ENCODE measurements at places on chromosomes 6 and 20.

GRCh38 chr6:134165561-134166201, 113.3 kb upstream of the SLC2A12 start:
- no peak for DNase-seq

DNA sequence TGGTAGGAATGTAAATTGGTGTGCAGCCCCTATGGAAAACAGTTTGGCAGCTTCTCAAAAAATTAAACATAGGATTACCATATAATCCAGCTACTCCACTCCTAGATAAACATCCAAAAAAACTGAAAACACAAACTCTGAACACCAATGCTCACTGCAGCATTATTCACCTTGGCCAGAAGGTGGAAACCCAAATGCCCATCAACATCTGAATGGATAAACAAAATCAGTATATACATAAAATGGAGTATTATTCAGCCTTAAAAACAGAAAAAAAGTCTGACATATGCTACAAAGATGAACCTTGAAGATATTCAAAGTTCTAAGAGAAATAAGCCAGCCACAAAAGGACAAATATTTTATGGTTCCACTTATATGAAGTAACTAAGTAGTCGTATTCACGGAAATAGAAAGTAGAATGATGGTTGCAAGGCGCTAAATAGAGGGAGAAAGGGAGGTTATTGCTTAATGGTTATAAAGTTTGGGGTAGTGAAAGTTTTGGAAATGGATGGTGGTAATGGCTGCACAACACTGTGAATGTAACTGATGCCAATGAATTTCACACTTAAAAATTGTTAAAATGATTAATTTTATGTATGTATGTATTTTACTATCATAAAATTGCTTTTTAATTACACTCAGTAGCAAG, 4.0 kb downstream of the PHF10 start:
- no peak for DNase-seq

DNA sequence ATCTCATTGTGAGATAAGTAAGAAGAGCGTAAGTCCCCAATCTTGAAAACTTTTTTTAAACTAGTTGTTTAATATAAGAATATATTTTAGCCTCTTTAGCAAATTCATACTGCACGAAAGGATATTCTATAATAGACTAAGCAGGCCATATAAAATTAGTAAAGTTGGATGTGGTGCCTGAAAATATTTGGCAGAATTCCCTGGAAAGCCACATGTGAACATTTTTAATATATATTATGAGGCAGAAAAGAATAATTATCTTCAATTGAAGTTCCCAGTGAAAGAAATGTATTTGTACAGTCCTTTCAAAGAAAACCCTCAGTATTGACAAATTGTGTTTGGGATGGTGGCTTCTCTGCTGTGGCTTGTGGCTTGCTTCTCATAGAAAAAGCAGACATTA, 237.5 kb upstream of the JAG1 start:
- DNase-seq, result no peak

- DNase-seq, result no peak
These were observed 2.7 kb downstream of the SDCBP2 start for GRCh38 chr20:1326031-1326930.

DNA sequence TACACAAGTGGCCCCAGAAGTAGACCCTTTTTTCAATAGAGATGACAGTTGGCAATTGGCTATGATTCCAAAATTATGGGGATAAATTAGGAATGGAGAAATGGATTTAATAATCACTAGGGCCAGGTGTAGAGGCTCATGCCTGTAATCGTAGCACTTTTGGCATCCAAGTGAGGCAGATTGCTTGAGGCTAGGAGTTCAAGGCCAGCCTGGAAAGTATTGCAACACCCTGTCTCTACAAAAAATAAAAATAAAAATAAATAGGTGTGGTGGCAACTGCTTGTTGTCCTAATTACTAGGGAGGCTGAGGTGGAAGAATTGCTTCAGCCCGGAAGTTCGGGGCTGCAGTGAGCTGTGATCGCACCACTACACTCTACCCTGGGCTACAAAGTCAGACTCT, 60.0 kb downstream of the BMP2 start:
- no peak for DNase-seq

GRCh38 chr6:143127941-143128680, 67.4 kb downstream of the AIG1 start:
- DNase-seq, result peak; percentile 47

- no peak for DNase-seq
These were observed 101.3 kb downstream of the RALGAPA2 start for GRCh38 chr20:20611167-20611566.

DNA sequence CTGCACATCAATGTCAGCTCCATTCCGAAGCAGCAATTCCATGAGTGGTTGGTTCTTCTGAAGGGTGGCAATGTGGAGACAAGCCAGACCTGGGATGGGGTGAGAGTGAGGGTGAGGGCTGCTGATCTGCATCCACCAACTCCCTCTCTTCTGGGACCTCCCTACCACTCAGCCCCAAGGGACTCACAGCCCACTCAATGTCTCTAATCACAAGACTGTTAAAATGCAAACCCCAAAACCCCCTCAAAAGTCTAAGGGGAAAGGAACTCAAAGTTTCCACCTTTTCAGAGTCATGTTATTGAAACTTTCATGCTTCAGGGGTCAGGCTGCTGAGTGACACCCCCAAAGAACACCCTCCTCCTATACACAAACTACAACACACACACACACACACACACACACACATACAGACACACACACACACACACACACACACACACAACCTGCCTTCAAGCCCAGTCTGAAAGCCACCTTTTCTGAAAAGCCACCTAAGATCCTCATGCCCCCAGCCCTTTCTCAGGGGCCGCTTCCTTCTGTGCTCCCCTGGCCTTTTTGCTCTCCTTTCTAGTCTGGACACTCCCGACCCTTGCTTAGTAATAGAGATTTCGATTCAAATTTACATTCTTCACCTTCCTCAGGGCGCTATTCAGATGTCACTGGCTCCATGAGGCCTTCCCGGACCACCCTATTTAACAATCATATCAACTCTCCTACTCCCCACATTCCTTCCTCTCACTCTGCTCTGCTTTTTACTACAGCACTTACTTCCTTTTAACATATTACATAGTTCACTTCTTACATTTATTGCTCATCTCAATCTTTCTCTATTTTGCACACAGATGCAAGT, 3.3 kb upstream of the SLC35B2 start:
- no peak for DNase-seq

- DNase-seq, result no peak
These were observed 47.5 kb downstream of the PHF3 start for GRCh38 chr6:63683071-63683603.

DNA sequence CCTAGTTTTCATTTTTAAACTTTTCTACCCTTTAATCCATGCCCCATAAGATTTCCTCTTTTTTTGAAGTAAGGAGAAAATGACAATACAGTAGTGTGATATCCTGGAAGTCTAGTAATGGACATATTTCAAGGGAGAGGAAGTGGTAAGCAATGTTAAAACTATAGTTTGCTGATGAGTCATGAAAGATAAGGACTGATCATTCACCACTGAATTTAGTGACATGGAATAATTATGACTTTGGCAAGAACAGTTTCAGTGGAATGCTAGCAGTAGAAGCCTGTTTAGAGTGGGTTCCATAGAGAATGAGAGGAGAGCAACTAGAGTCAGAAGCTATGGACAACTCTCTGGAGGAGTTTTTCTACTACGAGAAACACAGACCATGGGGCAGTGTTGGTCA, 24.9 kb upstream of the SLC2A12 start:
- no peak for DNase-seq

DNA sequence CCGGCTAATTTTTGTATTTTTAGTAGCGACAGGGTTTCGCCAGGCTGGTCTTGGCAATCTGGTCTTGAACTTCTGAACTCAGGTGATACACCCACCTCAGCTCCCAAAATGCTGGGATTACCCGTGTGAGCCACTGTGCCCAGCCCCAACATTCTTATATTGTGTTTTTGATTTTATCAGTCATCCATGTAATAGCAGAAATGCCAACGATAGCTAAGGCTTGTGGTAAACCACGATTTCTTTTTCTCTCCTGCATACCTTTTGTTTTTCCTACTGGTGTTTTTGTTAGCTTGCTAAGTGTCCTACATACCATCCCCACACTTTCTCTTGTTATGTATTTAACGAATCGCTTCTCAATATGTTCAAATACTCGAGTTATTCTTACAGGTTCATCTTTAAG, 12.1 kb downstream of the PHACTR2 start:
- no peak for DNase-seq

DNA sequence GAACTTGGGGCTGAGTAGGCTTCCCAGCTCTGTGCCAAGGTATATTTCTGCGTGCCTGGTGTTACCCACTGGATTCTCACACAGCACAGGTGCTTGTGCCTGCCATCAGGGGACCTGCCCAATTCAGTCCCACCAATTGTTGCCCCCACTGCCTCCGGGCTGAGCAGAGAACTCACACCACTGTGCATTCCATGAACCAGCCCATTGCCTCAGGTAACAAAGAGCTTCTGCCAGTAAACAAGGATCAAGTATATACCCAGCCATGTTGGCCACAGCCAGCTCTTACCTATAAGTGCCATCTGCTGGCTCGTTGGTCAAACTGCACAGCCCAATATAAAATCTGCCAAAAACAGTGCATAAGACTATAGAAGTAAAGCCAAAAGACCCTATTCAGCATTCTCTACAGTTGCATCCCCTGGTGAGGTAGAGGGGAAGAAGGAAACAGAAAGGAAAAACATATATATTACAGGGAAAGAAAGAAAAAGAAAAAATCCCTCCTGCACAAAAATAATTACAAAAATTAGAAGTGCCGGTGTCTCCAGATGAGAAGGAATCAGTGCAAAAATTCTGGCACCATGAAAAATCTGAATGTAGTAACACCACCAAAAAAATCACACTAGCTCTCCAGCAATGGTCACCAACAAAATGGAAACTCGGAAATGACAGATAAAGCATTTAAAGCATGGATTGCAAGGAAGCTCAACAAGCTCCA, 241.4 kb downstream of the IBTK start:
- no peak for DNase-seq

GRCh38 chr6:150813993-150814359, 51.5 kb upstream of the MTHFD1L start:
- DNase-seq, result no peak

DNA sequence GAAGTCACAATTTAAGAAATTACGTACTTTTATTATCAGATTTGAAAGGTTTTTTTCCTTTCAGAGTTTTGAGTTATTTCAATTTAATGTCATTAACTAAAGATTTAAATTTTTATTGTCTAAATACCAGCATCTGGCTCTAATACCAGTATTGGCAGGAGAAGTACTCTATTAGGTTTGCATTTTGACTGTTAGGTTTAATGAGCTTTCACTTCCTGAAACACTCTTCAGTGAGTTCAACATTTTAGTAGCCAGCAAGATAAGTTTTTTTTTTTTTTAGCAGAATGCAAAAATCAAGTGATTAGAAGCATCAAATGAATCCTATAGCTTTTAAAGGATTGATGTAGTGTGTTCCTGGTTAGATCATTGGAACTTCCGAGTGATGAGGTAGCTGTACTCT, 34.0 kb upstream of the SCGN start:
- DNase-seq, result no peak

DNA sequence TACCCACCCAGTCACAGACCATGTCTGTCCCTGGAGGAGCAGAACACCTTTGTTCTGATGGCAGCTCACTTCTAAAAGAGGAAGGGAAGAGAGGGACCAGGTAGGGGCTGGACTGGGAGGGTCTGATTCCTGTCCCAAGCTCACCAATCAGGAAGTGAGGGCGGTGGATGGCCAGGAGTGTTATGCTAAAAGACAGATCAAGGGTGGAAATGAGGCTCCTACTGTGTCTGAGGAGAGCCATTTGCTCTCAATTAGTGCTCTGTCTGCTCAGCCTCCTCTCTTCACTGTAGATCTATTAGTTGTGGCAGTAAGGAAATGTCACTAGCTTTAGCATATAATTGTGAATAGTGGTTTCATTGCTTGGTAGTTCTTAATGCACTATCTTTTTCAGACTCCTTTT, 72.5 kb downstream of the ARMC2 start:
- DNase-seq, result no peak

GRCh38 chr6:75084872-75085381, 120.9 kb downstream of the COL12A1 start:
- DNase-seq, result no peak

- no peak for DNase-seq
These were observed 27.6 kb upstream of the CDKN1A start for GRCh38 chr6:36650848-36651478.

DNA sequence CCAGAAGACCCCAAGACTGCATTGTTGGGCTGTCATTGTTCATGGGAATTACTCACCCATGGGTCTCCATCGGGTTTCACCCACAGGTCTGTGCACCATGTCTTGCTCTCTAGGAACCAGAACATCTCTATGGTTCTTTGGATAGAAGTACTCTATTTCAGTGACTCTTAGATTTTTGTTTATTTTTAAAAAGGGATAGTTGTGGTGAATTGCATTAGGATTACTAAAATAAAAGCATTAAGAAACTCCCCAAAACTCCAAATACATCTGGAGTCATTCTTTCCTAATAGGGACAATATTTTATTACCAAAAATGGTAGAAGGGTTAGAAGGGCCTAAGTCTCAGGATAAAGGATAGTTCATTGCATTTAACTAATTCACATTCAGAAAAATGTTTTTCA, 166.9 kb upstream of the TNFAIP3 start:
- DNase-seq, result no peak

DNA sequence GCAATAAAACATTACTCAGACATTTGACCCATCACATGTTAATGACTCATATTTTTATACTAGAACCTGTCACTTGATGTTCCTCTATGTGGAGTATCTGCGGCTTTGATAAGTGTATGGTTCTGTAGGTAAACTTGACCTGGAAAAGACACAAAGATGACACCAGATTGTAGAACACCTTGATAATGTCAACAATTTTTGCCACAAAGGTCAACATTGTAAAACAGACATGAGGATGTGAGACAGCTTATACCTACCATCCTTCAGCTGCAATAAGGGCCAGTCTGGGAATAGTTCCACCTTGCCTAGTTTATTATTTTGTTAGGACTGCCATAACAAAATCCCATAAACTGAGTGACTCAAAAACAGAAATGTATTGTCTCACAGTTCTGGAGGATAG, 202.4 kb downstream of the LMBRD1 start:
- DNase-seq, result no peak

DNA sequence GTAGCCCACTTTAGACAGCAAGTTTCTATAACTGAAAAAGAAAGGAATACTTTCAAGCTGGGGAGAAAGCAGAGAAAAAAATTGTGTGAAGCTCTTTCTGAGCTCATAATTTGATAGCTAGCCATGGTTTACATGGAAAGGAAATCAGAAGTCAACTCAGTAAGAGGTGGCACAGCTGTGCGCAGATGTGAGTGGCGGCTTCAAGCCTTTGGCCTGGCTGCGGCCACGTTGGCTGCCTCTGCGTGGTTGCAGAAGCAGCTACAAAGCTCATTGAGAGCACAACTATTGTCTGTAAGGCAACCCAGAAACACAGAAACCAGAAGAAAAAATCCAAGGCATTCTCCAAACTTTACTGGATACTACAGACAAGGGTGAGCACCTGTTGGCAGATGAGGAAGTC, 136.9 kb downstream of the SASH1 start:
- DNase-seq, result no peak

DNA sequence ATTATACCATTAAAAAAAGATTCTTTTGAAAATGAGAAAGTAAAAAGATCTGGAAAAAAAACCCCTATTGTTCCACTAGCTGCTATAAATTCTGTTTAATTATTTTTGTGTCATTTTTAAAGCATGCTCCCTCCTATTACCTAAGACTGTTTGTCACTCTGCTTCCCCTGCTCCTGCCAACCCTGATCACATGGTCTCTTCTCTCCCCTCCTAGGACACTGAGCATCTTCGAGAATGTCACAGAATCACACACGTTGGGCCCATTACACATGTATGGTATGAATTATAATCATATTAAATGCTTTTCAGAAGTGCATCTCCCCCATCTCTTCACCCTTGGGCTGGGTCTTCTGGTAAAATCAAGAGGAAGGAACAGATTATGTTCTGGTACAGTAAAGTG, 6.2 kb downstream of the SNAP91 start:
- DNase-seq, result no peak
